Glutamatergic neuron (in vitro differentiated cells): ENCODE measurements at places on chromosomes 2 and 18. TPM values are rescaled to one million over a fixed set of nuclear protein-coding genes. Genes with fewer than 3 reads are reported as not detected.
A peak's percentile ranks its signal among the peaks of the same experiment; 100 is the strongest.

MDH1B gene
- total RNA-seq = 0.98 TPM

ANKRD62 gene
- total RNA-seq = 0.17 TPM

- no peaks in the 10 kb centered on the region for H3K4me1 ChIP-seq
- H3K36me3 ChIP-seq = no peaks in the 10 kb centered on the region
- no peak overlapping the region for H3K27ac ChIP-seq
- H3K27me3 ChIP-seq = peaks cover 1% of the 10 kb centered on the region
- H3K4me3 ChIP-seq = no peak overlapping the region
These were observed 708.5 kb upstream of the SLC8A1 start for GRCh38 chr2:41160439-41160838.

DNA sequence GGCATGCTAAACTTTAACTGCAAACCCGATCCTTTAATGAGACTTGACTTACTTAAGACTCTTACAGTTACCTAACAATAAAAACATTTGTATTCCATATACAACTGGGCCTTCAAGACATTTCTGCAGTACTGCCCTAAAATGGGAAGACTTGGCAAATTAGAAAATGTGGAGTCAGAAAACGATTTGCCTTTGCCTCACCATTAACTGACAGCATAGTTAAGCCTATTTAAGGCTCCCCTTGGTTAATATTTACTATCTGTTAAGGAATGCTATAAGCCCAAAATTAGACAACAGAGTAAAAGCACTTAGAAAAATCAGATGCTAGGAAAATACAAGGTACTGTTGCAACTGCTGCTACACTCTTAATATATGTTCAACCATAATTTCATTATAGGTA lies 18.7 kb downstream of the TYW5 start:
- DNase-seq = no peak
- H3K4me3 ChIP-seq = no peak overlapping the region
- H3K4me1 ChIP-seq = no peaks in the 10 kb centered on the region
- no peak overlapping the region for H3K27ac ChIP-seq
- H3K36me3 ChIP-seq = no peaks in the 10 kb centered on the region

DNA sequence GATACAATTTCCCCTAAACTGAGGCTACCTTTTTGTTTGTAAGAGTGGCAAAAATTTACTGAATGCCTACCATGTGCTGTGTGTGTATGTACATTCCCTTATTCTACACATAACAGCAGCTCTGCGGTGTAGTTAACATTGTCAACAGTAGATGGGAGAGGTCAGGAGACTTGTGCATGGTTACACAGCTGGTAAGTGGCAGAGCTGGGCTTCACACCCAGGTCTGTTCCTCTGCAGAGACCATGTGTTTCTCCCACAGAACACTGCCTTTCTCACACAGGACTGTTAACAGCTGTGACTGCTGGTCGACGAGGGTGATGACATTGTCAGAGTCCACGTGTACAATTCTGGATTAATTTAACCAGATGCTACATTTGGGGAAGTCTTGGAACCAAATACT lies 49.1 kb downstream of the EML6 start:
- H3K4me1 ChIP-seq = no peaks in the 10 kb centered on the region
- H3K4me3 ChIP-seq = no peak overlapping the region
- peaks cover 5% of the 10 kb centered on the region for H3K36me3 ChIP-seq
- no peak for DNase-seq
- H3K27ac ChIP-seq = no peak overlapping the region

- peak overlapping the region; percentile 34 for H3K27ac ChIP-seq
- peaks cover 20% of the 10 kb centered on the region for H3K4me1 ChIP-seq
- H3K27me3 ChIP-seq = peaks cover 11% of the 10 kb centered on the region
- no peak for DNase-seq
- H3K4me3 ChIP-seq = no peak overlapping the region
These were observed 18.0 kb downstream of the DNMT3A start for GRCh38 chr2:25323610-25324189.

- no peaks in the 10 kb centered on the region for H3K4me1 ChIP-seq
- no peak for DNase-seq
- H3K36me3 ChIP-seq = no peaks in the 10 kb centered on the region
- H3K27me3 ChIP-seq = no peaks in the 10 kb centered on the region
These were observed 10.0 kb upstream of the TTR start for GRCh38 chr18:31581498-31582197.

DNA sequence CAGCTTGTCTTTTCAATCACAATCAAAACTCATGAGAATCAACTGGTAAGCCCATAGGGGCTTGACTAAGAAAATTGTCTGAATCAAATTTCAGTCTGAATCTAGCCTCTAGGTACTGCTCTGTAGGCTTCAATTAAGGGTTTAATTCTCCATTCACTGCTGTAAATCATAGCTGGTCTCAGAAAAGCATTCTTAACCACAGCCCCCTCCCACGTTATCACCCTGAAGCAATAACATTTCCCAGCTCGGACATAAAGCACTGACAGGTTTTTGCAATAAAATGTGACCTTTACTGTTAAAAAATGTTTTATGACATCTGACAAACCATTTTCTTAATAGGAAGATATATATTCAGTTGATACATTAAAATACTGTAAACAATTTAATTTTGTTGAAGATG lies 55.0 kb downstream of the LRP1B start:
- H3K36me3 ChIP-seq = no peaks in the 10 kb centered on the region
- H3K27me3 ChIP-seq = no peaks in the 10 kb centered on the region
- H3K4me1 ChIP-seq = peaks cover 11% of the 10 kb centered on the region
- no peak overlapping the region for H3K4me3 ChIP-seq
- H3K27ac ChIP-seq = no peak overlapping the region

DNA sequence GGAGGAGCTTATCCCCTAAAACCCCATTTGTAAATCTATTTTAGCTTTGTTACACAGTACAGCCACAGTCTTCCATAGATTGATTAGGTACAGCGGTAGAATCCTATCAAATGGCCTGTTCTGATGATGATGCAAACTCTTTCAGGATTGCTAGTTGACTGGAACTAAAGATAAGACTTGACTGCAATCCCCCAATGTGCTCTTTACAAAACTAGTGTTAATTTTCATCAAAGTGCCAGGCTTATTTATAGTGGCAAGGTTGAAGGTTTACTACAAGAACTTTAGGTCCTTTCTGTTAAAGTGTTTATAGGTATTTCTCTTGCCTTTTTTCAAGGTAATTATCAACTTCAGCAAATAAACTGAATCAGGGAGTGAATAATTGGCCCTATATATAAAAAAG lies 9.0 kb upstream of the OTX1 start:
- no peak for DNase-seq
- peaks cover 11% of the 10 kb centered on the region for H3K4me1 ChIP-seq
- H3K36me3 ChIP-seq = peaks cover 7% of the 10 kb centered on the region
- no peak overlapping the region for H3K27ac ChIP-seq
- no peak overlapping the region for H3K4me3 ChIP-seq

DNA sequence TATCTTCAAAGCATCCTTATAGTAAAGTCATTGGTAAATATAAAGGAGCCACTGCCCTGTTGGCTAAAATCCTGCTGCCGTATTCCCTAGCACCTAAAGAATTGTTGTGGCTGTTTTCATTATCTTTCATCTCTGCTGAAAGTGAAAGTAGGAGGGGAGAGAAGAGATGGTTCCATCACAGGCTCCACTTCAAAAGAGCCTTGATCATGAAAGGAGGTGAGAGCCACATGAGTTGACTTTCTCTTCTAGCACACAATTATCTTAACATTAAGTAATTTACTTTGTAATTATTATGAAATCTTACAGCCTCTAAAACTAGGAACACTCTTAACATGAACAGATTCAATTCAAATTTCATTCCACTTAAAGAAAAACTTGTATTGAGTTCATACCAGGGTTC lies 1050.9 kb upstream of the LRRTM1 start:
- no peaks in the 10 kb centered on the region for H3K36me3 ChIP-seq
- no peak overlapping the region for H3K4me3 ChIP-seq
- no peaks in the 10 kb centered on the region for H3K27me3 ChIP-seq
- DNase-seq = no peak
- no peaks in the 10 kb centered on the region for H3K4me1 ChIP-seq
- no peak overlapping the region for H3K27ac ChIP-seq

DNA sequence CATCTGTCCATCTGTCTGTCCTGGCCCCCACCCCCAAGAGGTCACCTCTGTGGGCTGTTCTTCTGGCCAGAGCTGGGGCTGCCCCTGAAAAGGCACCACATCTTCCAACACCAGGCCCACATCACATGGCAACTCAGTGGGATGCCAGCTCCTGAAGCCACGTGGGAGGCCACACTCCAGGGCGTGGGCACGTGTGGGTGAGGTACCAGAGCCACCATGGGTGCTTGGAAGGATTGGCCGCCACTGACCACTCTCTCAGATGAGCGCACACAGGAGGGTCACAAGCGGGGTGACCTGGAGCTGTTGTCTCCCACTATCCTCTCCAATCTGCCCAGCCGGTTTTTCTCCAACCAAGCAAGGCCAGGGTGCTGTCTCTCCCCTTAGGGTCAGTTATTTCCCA lies 197.9 kb downstream of the TFCP2L1 start:
- H3K27me3 ChIP-seq = peaks cover 2% of the 10 kb centered on the region
- DNase-seq = no peak
- no peaks in the 10 kb centered on the region for H3K36me3 ChIP-seq
- peaks cover 10% of the 10 kb centered on the region for H3K4me1 ChIP-seq

GRCh38 chr18:74115046-74115445 lies 32.6 kb downstream of the FBXO15 start:
- H3K4me1 ChIP-seq = no peaks in the 10 kb centered on the region
- peaks cover 5% of the 10 kb centered on the region for H3K36me3 ChIP-seq
- no peak overlapping the region for H3K27ac ChIP-seq

GRCh38 chr2:71691747-71692441 lies 238.5 kb downstream of the DYSF start:
- H3K27ac ChIP-seq = no peak overlapping the region
- no peak for DNase-seq
- H3K4me1 ChIP-seq = peaks cover 6% of the 10 kb centered on the region
- H3K27me3 ChIP-seq = no peaks in the 10 kb centered on the region
- no peak overlapping the region for H3K4me3 ChIP-seq

GRCh38 chr2:65527451-65528240 lies 95.2 kb upstream of the SPRED2 start:
- peaks cover 11% of the 10 kb centered on the region for H3K36me3 ChIP-seq
- H3K27me3 ChIP-seq = peaks cover 6% of the 10 kb centered on the region
- H3K4me3 ChIP-seq = no peak overlapping the region
- DNase-seq = no peak

GRCh38 chr18:6313415-6313814 lies 101.3 kb downstream of the L3MBTL4 start:
- H3K4me1 ChIP-seq = no peaks in the 10 kb centered on the region
- no peak overlapping the region for H3K27ac ChIP-seq
- H3K36me3 ChIP-seq = peaks cover 5% of the 10 kb centered on the region
- no peak for DNase-seq
- H3K4me3 ChIP-seq = no peak overlapping the region
